NAMALWA (cell line): ENCODE measurements at places on chromosomes 1 and 21.

DNA sequence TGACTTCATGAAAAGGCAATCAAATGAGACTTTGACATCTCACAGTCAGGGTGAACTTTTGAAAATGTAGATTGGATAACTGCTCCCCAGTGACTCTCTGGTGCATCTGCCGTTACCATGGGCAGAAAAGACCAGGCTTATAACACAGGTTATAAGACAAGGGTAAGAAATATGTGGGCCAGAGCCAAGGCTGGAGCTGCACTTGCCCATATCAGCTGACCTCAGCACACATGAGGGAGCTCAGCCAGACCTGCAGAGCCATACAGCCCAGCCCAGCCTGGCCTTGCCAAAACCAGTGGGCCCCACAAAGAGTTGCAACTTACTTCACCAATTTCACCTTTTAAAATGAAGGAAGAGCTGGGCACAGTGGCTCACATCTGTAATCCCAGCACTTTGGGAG lies 11.7 kb upstream of the RGS2 start:
- no peak for DNase-seq

- DNase-seq = no peak
These were observed at the start of gene GJB3 for GRCh38 chr1:34781071-34781843. GJB3 (plus strand) TSS chr1:34781214; CDS start chr1:34784763, 3,549 bp downstream.

- DNase-seq = peak; percentile 86
These were observed 8.1 kb upstream of the PMVK start for GRCh38 chr1:154944401-154945159.

- DNase-seq = peak; percentile 7
These were observed 259.8 kb downstream of the LMO4 start for GRCh38 chr1:87588495-87588894.

- DNase-seq = no peak
These were observed 221.2 kb downstream of the CACNA1E start for GRCh38 chr1:181704546-181704945.

DNA sequence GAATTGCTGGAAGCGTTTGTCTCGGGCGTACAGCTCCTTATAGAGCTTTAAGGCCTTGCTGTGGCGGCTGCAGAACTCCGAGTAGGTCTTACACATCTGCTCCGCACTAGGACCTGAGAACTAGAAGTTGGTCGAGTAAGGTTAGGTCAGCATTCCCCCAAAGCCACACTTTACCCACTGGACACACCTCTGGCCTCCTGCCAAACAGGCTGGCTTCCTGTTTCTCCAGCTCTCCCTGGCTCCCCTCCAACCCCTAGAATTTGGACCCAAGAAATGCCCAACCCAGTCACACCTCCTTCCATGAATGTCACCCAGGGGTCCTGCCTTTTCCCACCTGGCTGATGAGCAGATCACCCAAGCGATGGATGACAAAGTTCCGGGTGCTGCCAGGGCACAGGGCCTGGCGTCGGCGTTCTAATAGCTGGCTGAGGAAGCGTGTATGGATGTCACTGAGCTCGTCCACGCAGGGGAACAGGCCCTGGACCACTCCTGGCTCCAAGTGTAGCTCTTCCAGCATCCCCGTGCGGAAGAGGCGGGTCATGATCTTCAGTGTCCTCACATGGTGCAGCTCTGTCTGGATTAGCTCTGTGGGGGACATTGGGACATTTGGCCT lies 15.6 kb downstream of the ARHGEF2 start:
- DNase-seq = no peak

- DNase-seq = no peak
These were observed 1.0 kb upstream of the NIBAN1 start for GRCh38 chr1:184975208-184975870.
